WTC11 (cell line): ENCODE measurements at places on chromosomes 5 and 9. TPM values are rescaled to one million over a fixed set of nuclear protein-coding genes. Genes with fewer than 3 reads are reported as not detected.

The FOXD4L4 gene
- total RNA-seq, result 0.14 TPM in 1 of 3 replicates, not detected in the others

The GPX3 gene
- 24.5 to 26.9 TPM (median 26.2 TPM) in 3 replicates for total RNA-seq

The CTSL gene
- total RNA-seq, result 33.0 to 39.7 TPM (median 33.4 TPM) in 3 replicates

The SLC6A7 gene
- total RNA-seq, result 0.04 TPM in 1 of 3 replicates, not detected in the others

The FNIP1 gene
- 17.2 to 20.0 TPM (median 19.0 TPM) in 3 replicates for total RNA-seq

The NPR3 gene
- total RNA-seq, result 0.05 to 0.23 TPM (median 0.09 TPM) in 3 replicates

The WWC1 gene
- 29.1 to 48.4 TPM (median 31.6 TPM) in 3 replicates for total RNA-seq

The WASHC1 gene
- total RNA-seq, result 16.1 to 18.5 TPM (median 17.1 TPM) in 3 replicates

The CDH10 gene
- total RNA-seq, result 0.14 to 0.22 TPM in 2 of 3 replicates, not detected in the other

GRCh38 chr9:18601956-18602355 lies 128.0 kb downstream of the ADAMTSL1 start:
- DNase-seq, result no peak

- DNase-seq, result no peak
Measured at GRCh38 chr5:158120760-158121159, 261.8 kb upstream of the CLINT1 start.

GRCh38 chr9:121638399-121638798 lies 13.0 kb upstream of the DAB2IP start:
- DNase-seq, result no peak

DNA sequence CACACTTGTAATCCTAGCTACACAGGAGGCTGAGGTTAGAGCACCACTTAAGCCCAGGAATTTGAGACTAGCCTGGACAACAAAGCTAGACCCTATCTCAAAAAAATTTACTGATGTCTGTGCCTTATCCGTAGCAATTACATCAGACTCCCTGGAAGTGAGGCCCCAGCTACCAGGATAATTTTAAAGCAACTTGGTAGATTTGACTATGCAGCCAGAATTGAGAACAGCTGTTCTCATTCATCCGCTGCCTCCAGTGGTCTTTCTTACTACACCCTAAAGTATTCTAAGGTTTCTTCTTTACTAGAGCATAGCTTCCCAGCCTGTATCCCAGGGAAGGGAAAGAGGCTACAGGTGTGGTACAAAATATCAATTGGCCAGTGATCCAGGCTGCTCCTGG lies 20.4 kb upstream of the C9orf152 start:
- DNase-seq, result no peak

DNA sequence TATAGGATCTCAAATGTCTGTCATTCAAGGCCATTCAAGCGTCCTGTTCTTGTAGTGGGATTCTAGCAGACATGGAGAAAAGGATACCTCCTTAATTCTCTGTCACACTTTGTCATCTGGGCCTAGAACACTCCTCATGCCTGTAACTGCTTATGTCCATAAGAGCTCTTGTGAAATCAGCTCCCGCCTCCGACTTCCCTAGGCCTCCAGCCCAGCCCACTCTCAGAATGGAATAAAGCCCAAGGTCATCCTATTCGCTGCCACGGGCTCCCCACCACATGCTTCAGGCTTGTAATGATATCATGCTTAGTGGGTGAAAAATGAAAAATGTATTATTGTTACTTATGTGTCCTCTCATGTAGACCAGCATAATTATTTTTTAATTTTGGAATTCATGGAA lies 632.5 kb downstream of the ISL1 start:
- DNase-seq, result no peak

DNA sequence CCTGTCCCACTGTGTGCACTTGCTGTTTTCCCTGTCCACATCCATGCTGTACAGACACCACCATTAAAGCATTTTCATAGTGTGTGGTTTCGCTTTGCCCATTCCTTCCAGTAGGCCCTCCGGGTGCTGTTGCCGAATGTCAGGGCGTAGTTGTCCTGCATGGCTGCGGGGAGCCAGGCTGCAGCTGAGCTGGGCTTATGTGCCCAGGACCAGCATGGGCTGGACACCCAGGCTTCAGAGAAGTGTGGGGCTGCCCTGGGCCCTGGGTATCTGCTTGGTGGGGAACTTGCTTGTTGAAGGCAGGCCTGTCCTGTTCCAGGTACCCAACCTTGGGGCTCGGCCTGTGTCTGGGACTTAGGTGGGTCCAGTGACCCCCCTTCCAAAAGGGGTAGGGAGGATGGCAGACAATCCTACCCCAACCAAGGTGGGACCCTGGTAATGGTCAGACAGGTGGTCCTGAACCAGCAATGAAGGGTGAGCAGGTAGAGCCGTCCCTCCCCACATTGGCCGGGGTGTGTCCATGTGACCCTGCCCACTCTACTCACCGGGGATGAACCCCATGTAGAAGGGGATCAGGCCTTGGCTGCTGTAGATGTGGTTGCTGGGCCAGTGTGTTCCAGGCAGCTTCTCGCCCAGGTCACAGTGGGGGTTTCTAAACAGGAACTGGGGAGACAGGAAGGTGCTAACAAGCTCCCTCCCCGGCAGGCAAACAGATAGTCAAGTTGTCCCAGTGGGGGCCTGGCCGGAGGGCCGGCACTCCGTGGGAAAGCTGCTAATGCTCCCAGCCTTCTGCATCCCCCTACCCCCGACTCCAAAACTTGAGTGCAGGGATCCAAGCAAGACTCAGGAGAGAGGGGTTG lies 2.8 kb downstream of the TUBB4B start:
- no peak for DNase-seq

- DNase-seq, result no peak
Measured at GRCh38 chr5:52710310-52710971, 77.3 kb upstream of the ITGA1 start.

- DNase-seq, result no peak
Measured at GRCh38 chr5:176134529-176135223, 103.5 kb upstream of the SIMC1 start.

DNA sequence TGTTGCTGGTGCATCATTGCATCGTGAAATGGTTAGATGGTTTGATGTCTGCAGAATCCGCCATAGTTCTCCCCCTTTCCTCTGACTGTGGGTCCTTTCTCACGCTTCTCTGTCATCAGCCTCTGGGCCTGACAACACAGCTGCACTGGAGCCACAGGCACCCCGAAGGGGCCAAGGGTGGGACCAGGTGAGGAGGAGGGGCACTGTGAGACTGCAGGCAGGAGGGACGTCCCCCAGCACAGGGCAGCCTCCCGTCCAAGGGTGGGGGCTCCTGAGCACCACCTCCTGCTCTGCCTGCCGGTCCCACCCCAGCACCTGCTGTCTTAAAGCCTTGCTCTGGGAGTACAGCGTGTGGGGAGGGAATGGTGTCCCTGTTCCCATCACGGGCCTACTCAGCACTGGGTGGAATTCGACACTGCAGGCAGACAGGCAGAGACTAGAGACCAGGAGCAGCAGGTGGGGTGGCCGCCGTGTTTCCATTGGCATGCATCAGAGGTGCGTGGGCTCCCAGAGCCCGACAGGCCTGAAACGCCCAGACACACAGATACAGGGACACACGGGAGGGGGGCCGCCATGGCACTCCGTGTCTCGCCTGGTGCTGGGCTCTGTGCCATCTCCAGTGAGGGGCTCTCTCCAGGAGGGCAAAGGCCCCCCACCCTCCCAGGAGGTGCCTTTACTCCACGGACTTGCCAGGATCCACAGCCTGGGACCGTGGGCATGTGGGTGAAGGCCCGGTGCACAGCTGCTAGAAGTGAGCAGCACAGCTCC lies 15.0 kb downstream of the CACNA1B start:
- DNase-seq, result no peak

DNA sequence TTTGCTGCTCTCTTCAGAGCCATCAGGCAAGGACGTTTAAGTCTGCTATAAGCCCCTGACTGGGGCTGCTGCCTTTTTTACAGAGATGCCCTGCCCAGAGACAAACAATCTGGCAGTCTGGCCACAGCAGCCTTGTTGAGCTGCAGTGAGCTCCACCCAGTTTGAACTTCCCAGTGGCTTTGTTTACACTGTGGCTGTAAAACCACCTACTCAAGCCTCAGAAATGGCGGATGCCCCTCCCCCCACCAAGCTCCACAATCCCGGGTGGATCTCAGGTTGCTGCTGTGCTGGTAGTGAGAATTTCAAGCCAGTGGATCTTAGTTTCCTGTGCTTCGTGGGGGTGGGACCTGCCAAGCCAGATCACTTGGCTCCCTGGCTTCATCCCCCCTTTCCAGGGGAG lies 59.7 kb upstream of the SNCAIP start:
- DNase-seq, result no peak

- peak; percentile 47 for DNase-seq
Measured at GRCh38 chr5:69493396-69494133, 975 bp downstream of the OCLN start.

- peak; percentile 75 for DNase-seq
Measured at GRCh38 chr9:85900504-85901201, 40.3 kb upstream of the NAA35 start.

DNA sequence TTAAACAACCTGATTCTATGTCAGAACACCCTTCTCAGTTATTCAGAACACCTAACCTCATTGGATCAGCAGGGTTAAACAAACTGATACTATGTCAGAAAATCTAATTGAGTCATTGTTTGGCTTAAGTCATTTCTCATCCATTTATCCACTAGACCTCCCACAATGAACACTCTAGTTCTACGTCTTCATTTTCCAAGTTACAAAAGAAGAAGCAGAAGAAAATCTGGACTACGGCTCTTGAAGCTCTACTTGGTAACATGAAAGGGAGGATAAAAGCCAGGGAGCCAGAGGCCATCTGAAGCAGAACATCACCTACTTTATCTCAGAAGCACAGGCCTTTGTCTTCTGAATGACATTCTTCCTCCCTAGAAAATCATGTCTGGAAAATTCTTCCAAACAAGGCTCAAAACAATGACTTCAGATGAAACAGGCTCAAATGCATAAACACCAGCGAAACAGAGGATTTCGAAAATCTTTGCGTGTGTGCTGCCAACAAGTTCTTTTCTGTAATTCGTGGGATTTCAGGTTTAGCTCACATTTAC lies 35.4 kb upstream of the TGFBI start:
- DNase-seq, result no peak
